ENCODE measurements at places on chromosomes 4 and X. TPM values are rescaled to one million over a fixed set of nuclear protein-coding genes. Genes with fewer than 3 reads are reported as not detected.

- DNase-seq = no peak
These were observed 622.7 kb downstream of the RAPGEF2 start for GRCh38 chr4:159725571-159725970.

GRCh38 chr4:5478697-5479096 lies 229.7 kb downstream of the EVC2 start:
- DNase-seq = no peak

- DNase-seq = no peak
These were observed 10.1 kb upstream of the FGG start for GRCh38 chr4:154622598-154622997.

The SPINK2 gene
- not detected for total RNA-seq

- no peak for DNase-seq
These were observed 1008.0 kb downstream of the GLUD2 start for GRCh38 chrX:122055460-122055859.

DNA sequence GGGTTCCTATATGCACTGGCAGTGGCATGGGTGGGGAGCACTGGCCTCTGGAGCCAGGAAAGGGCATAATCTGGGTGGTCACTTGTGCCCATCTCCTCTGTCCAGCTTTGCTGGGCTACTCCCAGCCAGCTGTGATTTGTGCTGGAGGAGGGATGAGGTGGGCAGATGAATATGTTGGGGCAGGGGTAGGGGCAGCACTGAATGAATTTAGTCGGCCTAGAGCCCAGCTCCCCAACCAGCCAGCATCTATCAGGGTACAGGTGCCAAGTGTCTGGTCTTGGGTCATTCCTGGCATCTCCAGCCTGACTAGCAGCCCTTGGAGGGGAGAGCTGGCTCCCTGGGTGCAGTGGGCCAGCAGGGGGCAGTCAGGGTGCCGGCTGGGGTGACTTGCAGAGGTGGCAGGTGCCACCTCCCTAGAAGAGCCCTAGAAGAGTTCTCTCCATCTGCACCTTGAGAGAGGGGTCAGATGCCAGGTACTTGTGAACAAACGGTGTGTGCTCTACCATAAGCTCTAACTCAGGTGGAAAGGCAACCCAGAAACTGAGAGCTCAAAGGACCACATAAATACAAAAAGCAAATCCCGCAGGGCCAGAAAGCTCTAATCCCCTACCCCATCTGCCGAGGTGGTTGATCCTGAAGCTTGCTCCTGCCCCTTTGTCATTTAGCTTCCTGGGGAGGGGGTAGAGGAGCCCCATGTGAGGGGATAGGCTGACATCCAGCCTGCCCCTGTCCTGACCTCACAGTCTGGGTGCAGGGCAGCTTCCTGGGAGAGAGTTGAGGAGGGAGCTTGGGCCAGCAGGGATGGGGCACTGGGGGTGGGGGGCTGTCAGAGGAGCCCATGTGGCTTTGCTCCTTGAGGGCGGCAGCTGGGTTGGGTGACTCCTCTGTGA lies 2.2 kb downstream of the SORCS2 start:
- DNase-seq = no peak

The SHROOM3 gene
- total RNA-seq = 36.4 TPM

- DNase-seq = no peak
These were observed 138.8 kb upstream of the MAP9 start for GRCh38 chr4:155515444-155516075.

The GDPD2 gene
- 6.0 TPM for total RNA-seq

DNA sequence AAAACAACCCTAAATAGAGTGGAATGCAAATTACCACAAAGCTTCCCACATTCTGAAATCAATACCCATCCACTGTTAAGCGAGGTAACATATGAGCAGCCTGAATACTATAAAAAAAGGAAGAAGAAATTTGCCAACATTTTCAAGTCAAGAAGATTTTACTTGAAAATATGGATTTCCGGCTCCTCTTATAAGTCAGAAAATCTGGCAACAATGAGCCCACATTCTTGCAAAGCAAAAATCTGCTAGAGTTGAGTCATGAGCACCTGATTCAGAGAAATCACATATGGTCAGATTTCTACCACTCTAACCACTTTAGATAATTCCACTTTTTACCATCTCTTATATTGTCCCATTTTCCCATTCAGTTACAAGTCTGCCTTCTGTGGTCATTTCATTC lies 395.7 kb downstream of the DTHD1 start:
- DNase-seq = no peak

DNA sequence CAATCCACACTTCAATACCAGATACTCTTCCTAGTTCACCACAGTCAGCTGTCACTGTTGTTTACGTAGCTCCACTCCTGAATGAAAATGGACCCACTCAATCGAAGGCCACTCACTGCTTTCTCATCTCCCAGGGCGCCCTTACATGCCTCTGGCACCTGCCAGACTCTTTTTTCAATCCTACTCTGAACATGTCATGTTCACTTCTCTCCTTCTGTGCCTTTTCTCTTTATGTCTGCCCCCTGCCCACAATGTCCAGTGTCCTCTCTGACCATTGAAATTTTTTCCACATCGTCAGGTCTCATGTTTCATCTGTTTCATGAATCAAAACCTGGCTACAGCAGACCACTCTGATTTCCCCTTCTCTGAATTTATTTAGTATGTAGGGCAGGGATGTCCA lies 1.3 kb upstream of the MGAT4D start:
- DNase-seq = no peak

- DNase-seq = no peak
These were observed 18.5 kb downstream of the OTUD5 start for GRCh38 chrX:48938721-48939425.

DNA sequence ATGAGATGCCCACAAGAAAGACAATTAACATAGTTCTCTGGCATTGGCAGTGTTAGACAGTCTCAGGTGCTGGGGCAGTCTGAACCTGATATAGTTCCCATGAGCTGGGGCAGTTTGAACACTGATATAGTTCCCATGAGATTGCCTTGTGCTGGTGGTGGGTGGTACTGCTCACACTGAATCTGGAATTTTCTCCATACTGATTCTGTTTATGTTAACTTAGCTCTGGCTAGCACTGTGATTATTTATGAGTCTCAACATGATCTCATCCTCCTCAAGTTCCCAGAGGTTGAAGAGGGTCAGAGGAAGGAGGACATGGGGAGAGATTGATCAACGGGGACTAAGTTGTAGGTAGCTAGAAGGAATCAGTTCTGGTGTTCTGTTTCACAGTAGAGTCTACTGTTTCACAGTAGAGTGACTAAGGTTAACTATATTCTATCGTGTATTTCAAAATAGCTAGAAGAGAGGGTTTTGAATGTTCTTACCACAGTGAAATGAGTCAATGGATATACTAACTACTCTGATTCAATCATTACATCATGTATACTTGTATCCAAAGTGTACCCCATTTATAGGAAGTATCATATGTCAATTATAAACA lies 379.9 kb downstream of the ADAM29 start:
- DNase-seq = no peak

The CORIN gene
- 0.34 TPM for total RNA-seq

The FDCSP gene
- total RNA-seq = not detected

- no peak for DNase-seq
These were observed 37.8 kb downstream of the SEPTIN6 start for GRCh38 chrX:119655125-119655524.

GRCh38 chr4:55906989-55907388 lies 41.8 kb upstream of the CEP135 start:
- DNase-seq = no peak

GRCh38 chrX:2342281-2342688 lies 158.5 kb downstream of the DHRSX start:
- DNase-seq = no peak

- peak; percentile 55 for DNase-seq
These were observed 88.3 kb downstream of the ZAR1 start for GRCh38 chr4:48578132-48578968.

DNA sequence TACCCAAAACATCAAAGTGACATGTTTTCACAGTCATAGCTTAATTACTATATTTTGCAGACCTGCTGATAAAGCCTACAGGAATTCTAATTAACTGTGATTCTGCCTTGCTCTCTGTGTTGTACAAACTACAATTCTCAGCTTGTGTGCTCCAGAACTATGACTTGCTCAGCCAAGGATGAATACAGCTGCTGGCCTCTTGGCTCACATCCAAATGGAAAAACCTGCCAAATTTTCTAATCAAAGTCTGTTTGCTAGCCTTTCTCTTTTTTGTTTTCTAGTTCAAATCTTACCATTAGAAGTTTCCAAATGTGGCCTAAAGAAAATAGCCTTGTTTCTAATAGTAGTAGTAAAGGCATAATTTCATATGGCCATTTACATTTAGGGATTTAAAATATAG lies 1176.8 kb downstream of the FAM133A start:
- no peak for DNase-seq

DNA sequence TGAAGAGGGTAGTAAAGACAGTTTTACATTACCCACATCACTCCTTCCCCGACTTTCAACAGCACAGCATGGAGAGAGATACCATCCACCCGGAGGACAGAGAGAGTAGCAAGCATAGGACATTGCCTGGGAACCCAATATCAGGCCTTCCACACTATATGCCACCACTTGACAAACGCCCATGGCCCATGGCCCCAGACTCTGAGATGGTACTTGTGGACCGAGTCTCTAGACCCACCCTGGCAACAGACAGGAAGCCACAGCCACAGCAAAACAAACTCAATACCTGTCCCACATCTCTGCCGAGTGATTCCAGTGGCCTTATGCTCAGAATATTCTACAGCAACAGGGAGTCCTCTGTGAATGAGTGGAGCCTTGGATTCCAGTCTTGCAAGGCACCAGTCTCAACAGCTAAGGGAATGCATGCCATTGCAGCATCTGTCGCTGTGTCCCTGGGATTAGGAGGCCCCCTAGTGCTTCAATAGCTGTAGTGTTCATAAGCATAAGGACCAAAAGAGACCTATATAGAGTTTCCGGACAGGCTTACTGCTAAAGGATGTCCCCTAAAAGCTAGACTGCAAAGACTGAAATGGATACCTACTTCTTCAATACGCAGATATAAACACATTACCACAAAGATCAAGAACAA lies 14.7 kb upstream of the CT55 start:
- peak; percentile 3 for DNase-seq

The CXCR3 gene
- total RNA-seq = not detected

DNA sequence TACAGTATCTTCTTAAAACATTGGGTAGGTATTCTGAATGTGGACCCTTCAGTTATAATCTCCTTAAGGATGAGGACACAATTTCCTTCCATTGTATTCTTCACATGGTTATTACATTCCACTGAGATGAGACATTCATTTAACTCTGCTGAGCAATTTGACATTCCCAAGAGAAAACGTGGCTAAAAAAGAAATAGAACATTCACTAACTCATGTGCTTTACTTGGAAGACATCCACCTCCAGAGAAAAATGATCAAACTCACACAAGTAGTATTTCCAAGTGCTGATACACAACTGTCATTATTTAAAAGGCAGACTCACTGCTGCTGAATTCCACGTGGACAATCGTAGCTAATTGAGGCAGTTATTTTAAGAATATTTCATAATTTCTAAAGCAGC lies 227.9 kb upstream of the ANKRD50 start:
- no peak for DNase-seq

DNA sequence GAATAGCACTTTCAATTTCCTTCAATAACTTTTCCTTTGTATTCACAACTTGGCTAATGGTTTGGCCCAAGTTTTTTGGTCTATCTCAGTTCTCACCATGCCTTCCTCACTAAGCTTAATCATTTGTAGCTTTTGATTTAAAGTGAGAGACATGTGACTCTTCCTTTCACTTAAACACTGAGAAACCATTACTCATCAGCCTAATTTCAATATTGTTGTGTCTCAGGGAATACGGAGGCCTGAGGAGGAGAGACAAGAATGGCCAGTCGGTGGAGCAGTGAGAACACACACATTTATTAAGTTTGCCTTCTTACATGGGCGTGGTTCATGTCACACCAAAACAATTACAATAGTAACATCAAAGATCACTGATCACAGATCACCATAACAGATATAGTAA lies 56.7 kb downstream of the TSPAN5 start:
- no peak for DNase-seq

DNA sequence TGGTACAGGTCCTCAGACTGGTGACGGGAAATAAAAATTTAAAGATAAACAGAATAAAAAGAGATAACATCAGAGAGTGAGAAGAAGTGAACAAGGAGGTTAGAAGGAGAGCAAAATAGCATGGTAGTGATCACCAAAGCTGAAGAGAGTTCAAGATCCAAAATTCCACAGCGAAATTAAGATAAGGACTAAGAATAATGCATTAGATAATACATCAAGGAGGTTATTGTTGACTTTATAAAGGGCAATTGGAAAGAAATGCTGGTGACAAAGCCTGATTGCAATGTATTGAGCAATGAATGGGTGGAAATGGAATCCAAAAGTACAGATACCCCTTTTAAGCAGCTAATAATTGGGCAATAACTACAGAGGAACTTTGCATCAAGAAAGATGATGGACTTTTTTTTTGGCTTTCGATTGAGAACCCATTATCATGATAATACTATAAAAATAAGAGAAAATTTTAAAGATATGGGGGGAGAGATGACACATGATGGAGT lies 101.6 kb upstream of the MAP9 start:
- no peak for DNase-seq

DNA sequence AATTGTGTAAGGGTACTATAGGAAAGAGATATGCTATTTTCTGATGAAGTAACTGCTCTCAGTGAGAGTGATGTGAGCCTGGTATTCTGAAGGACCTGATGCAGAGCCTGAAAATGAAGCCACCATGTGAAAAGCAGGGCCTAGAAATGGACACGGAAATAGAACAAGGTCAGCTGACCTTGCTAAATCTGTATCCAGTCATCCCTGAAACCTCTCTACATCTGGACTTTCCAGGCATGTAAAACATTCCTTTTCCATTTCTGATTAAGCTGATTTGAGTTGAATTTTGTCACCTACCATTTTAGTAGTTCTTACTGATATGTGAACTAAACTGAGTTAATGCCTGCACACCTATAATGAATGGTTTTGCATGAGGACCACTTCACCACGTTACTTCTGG lies 72.4 kb upstream of the NEIL3 start:
- DNase-seq = no peak

GRCh38 chrX:147875866-147876596 lies 35.7 kb upstream of the FMR1 start:
- no peak for DNase-seq

The SPANXN3 gene
- not detected for total RNA-seq

- DNase-seq = no peak
These were observed 250.4 kb downstream of the MAGEB5 start for GRCh38 chrX:26466387-26466786.

- no peak for DNase-seq
These were observed 19.0 kb downstream of the THOC2 start for GRCh38 chrX:123713841-123714240.

GRCh38 chr4:70844180-70844579 lies 4.5 kb upstream of the GRSF1 start:
- no peak for DNase-seq
